ENCODE measurements at places on chromosomes 4 and X.

DNA sequence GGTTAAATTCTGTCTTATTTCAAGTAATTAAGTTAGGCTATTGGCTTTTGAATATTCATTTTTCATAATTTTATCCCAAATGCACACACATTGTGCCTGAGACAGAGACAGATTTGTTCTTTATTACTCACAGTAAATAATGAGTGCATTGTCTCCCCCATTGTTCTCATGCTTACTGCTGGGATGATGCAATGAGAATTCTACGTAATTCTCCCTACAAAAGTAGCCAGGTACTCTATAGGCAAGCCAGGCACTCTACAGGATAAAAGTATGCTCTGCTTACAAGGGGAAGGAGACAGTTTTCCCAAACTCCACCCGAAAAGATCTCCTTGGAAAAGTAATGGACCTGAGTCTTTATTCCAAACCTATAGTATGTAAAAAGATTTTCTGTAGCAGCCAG, 1890.7 kb upstream of the PCDH10 start:
- DNase-seq, result no peak

- DNase-seq, result no peak
Observed at GRCh38 chrX:135200297-135200696, 29.1 kb upstream of the CT55 start.

GRCh38 chrX:1053072-1053471, 159.4 kb downstream of the CRLF2 start:
- DNase-seq, result no peak

DNA sequence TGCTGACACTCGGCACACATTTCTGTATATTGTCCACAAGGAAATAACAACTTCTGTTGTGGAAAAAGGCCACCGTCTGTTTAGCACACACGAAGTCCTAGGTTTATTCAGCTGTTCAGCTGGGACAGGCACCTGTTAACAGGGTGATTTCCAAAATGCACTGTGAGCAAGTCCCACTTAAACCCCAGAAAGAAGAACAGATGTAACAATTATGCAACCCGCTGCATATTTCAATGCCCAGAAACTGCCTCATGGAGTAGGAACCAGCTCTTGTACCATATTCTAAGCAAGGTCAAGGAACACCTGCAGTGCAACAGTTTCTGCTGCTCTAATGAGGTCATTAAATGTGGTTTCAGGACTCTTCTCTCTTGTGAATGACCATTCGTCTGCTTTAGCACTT, 77.1 kb downstream of the GEMIN8 start:
- no peak for DNase-seq

- DNase-seq, result peak; percentile 91
Observed at GRCh38 chrX:47540754-47541538, 20.1 kb upstream of the ARAF start.

DNA sequence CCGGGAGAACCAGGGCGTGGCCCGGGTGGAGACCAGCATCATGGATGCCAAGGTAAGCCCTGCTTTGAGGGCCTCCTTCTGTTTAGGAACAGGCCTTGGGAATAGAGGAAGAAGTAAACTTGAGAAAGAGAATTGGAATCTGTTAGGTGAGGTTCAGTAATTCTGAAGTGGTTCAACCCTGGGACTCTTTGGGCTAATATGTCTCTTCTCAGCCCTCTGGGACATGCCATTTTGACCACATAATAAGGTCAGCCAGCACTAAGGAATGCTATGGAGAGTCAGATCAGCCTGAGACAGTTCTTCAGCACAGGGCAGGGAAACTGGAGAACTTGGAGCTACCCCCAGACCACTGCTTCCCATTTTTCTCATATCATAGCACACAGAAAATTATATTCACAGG, 63.3 kb upstream of the PRPS1 start:
- DNase-seq, result no peak

DNA sequence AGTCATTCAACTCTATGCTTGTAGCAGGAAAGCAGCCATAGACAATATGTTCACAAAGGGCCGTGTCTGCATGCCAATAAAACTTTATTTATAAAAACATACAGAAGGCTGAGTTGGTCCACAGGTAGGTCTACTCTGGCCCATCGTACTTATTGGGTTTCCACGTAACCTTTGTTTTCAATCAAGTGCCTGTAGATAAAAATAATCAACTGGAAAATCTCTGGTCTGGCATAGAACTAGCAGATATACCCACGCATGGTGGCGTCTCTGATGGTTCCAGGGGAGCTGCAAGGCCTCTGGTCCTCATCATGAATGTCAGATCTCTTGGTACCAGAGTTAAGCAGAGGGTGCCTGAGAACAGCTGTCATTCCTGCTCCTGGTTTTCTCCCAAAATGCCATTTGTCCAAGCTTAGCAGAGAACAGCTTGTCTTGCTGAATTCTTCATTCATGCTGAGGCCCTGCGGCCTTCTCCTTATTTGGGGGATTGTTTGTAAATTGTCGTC, 31.4 kb upstream of the JAKMIP1 start:
- no peak for DNase-seq

GRCh38 chr4:83315341-83315870, 19.2 kb downstream of the HPSE start:
- DNase-seq, result no peak

- DNase-seq, result no peak
Observed at GRCh38 chrX:85375333-85375738, 4.1 kb downstream of the POF1B start.

- peak; percentile 35 for DNase-seq
Observed at GRCh38 chrX:46588263-46588662, 14.7 kb downstream of the CHST7 start.

GRCh38 chrX:70338290-70338689, 48.4 kb downstream of the KIF4A start:
- DNase-seq, result no peak

- DNase-seq, result no peak
Observed at GRCh38 chrX:45598861-45599260, 398.2 kb upstream of the DIPK2B start.

DNA sequence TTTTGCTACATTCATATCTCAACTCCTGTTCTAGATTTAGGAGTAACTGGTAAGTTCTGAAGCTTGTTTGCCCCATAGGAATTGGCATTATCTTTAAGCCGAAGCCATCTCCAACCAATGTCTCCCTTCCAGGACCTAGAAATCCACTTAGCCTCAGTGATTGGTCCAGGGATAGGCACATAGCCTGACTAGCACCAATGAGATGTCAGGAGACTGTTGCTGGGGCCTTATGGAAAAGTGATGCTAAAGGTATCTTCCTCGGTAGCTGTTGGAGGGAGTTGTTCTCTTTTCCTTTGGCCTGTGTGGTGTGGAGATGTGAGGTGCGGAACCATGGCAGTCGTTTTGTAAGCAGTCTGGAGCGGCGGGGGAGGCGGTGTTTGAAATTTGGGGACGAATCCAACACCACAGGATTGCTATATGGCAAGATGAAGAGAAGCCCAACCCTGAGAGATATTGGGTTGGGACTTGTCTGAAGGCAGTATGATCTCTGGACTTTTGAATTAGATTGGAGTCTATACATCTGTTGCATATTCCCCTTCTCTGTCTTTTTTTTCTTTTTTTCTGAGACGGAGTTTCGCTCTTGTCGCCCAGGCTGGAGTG, 109.8 kb upstream of the ATP6AP2 start:
- DNase-seq, result no peak

GRCh38 chr4:84578540-84579402, 4.2 kb upstream of the CDS1 start:
- DNase-seq, result peak; percentile 46

GRCh38 chrX:36116222-36116621, 196.7 kb downstream of the CFAP47 start:
- no peak for DNase-seq

GRCh38 chrX:52422884-52423283, 54.1 kb downstream of the XAGE2 start:
- peak; percentile 4 for DNase-seq

- peak; percentile 5 for DNase-seq
Observed at GRCh38 chr4:13349096-13349495, 135.0 kb downstream of the RAB28 start.

- no peak for DNase-seq
Observed at GRCh38 chrX:109270580-109271484, 211.1 kb downstream of the GUCY2F start.

DNA sequence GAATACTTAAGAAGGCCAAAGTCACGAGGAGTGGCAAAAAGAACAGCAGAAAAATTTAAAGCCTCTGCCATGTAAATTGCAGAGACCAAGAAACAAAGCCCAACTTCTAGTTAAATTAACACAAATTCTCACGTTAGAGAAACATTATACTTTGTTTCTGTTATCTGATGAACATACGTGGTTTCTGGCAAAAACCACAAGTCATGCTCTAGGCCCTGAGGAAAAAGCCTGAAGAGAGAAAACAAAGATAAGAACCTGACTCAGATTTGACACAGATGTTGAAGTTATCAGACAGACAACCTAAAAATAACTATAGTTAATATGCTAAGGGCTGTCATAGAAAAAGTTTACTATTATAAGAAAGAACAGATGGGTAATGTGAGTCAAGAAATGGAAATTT, 149.1 kb upstream of the PCDH10 start:
- peak; percentile 38 for DNase-seq

GRCh38 chr4:169271692-169272007, 894 bp upstream of the SH3RF1 start:
- no peak for DNase-seq

- DNase-seq, result peak; percentile 38
Observed at GRCh38 chr4:99655308-99656081, 2.1 kb downstream of the C4orf54 start.

DNA sequence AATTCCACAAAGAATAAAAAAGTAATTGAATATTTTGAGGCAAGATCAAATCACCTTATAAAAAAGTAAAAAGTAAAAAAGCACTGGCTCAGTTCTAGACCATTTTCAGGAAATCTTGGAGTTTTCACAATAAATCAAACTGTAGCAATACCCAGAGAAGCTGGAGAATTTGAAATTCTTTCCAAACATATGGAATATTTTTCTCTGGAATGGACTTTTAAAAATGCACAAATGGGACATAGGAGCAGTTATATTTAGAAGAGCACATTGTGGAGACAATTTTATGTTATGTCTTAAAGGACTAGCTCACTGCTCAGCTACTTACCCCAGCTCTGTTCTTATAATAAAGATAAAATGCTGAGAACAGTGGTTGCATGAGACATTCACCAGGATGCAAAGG, 211.9 kb upstream of the KIT start:
- DNase-seq, result no peak

- no peak for DNase-seq
Observed at GRCh38 chr4:89072921-89073320, 15.9 kb upstream of the FAM13A start.

DNA sequence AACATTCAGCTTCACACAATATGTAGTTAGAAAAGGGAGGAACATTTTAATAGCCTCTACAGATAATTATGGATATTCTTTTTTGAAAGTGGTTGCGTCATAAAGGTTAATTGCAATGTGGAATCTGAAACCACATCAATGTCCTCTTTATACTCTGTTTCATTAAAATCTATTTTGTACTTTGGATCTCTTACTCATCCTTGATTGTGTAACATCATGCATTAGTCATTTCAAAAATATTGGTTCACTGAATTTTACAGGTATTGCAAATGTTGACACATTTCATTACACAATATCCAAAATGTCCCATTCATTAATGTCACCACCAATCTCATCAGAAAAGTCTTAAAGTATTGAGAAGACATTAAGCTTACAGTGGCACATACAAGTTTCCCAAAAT, 62.7 kb upstream of the USP9X start:
- DNase-seq, result peak; percentile 56

- DNase-seq, result no peak
Observed at GRCh38 chrX:129655547-129656249, 942 bp upstream of the APLN start.

GRCh38 chr4:57172065-57172464, 61.9 kb upstream of the IGFBP7 start:
- DNase-seq, result no peak
